ENCODE measurements at places on chromosomes 12 and 14.

- no peak for DNase-seq
Observed at GRCh38 chr14:92426237-92426636, 87.3 kb upstream of the RIN3 start.

DNA sequence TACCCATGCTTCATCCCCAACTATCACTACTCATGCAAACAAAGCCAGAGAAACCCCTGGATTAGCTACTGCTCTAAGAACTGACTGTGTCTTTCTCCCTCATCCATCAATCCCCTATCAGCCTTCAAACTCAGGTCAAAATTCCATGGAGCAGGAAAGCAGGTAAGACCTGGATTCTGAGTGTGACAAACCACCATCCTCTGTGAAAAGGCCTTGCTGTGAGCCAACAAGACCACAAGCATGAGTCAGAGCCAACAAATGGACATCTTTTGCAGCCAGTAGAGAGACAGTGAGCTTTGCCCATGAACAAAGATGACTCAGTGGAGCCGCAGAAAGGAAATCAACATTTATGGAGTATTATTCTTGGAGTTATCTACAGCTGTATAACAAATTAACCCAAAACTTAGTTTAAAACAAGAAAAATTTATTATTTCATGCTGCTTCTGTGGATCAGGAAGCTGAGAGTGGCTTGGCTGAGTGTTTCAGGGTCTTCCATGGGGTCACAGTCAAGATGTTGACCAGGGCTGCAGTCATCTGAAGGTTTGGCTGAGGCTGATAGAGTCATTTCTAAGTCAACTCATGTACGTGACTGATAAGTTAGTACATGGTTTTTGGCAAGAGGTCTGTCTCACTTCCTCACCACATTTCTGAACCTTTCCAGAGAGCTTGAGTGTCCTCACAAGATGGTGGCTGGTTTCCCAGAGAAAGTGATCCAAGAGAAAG is 61.1 kb downstream of the PITPNM2 start:
- DNase-seq = no peak

DNA sequence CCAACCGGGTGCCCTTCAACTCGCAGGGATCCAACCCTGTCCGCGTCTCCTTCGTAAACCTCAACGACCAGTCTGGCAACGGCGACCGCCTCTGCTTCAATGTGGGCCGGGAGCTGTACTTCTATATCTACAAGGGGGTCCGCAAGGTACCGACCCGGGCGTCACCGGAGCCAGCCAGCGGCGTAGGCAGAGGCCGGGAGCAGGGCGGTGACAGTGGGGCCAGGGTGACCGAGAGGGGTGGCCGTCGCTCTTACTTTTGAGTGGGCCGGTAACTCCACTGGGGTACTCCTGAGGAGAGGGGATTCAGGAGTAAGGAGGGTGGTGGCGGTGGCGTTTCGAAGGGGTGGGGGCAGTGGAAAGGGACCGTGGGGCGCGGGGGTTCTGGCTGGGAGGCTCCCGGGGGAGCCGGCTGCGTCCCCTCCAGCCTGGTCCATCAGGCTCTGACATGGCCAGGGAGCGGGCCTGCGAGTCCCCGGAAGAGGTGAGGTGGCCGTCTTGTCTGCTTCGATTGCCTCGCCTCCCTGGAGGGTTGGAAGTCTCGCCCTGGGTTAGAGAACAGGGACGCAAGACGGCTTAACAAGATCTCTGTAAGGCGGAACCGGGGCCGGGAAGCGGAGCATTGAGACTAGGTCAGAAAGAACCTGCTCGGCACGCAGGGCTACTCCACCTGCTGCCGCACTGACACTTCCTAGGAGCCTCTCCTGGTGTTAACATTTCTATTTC is 491 bp downstream of the WDR20 start:
- peak; percentile 4 for DNase-seq

GRCh38 chr12:9449181-9449580 is 158.5 kb downstream of the KLRB1 start:
- DNase-seq = no peak

- DNase-seq = no peak
Observed at GRCh38 chr14:37251775-37252174, 54.0 kb downstream of the MIPOL1 start.

- peak; percentile 77 for DNase-seq
Observed at GRCh38 chr12:10211940-10212738, 538 bp upstream of the GABARAPL1 start.

DNA sequence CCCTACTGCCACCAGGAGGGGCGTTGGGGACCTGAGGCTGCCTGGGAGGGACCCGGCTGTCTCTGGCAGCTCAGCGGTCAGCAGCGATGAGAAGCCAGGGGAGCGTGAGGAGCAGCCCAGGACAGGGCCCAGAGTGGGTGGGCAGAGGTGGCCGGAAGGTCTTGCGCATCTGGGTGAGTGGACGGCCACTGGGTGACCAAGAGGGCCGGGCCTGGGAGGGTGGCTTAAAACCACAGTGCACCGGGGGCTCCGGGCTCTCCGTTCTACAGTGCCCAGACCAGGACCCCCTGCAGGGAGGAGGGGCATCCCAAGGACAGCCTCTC is 10.0 kb downstream of the INF2 start:
- no peak for DNase-seq

DNA sequence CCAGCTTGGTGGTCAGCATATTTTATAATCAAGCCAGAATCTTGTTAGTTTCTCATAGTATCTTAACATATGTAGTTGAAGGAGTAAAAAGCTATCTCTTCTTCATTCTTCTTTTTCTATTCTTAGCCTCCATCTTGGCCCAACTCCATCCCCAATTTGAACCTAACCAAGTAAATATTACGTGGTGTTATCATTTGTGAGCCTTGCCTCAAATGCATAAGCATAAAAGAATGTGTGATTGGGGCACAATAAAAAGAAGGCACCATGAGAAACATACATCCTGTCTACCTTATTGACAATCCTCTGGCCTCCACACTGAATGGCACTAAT is 181.4 kb upstream of the BMP4 start:
- no peak for DNase-seq

- DNase-seq = no peak
Observed at GRCh38 chr12:26292596-26292995, 97.2 kb downstream of the SSPN start.

DNA sequence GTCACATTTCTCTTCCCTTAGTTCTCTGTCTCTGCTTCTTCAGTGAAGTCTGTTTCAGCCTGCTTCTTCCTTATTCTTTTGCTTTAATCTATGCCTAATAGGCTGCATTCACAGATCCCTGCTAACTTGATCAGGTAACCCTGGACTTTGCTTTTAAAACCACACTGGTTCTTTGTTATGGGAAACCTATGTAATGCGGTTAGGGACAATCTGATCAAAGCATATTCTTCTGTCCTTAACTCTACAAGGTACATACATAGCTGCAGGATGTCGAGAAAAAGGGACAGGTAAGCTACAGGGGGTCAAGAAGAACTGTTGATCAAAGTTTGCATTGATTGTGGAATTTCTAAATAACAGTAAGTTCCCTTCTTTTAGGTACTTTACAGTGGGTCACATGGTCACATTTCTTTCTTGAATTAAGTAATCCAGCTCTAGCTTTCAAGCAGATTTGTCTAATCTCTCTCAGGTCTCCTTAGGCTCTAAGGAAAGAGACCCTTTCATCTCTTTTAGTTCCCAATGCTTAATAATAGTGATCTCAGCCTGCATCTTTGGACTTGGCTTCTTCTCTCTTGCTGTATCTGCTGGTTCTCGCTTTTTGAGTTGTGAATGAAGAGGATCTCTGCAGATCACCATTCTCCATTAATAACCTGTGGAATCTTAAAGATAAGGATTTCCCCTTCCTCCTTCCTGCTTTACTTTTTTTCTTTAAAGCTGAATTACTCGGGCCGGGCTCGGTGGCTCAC is 3.8 kb downstream of the COPZ1 start:
- DNase-seq = no peak

- DNase-seq = no peak
Observed at GRCh38 chr12:53530061-53530460, 22.8 kb upstream of the NPFF start.

DNA sequence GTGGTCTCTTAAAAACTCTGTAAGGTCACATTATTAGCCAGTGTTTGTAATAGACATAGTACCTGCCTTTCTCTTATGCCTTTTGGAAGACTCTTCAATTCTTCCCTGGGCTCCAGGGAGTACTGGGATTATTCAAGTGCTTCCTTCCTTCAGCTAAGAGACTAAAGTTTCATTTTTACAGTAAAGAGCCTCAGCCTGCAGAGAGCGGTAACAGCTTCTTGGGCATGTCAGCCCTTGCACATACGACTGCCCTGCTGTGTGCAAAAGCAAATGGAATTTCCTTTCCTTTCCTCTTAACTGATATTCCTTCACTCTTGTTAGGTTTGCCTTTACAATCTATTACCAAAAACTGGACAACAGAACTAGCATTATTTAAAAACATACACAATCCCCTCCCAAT is 32.9 kb upstream of the AMIGO2 start:
- DNase-seq = no peak

DNA sequence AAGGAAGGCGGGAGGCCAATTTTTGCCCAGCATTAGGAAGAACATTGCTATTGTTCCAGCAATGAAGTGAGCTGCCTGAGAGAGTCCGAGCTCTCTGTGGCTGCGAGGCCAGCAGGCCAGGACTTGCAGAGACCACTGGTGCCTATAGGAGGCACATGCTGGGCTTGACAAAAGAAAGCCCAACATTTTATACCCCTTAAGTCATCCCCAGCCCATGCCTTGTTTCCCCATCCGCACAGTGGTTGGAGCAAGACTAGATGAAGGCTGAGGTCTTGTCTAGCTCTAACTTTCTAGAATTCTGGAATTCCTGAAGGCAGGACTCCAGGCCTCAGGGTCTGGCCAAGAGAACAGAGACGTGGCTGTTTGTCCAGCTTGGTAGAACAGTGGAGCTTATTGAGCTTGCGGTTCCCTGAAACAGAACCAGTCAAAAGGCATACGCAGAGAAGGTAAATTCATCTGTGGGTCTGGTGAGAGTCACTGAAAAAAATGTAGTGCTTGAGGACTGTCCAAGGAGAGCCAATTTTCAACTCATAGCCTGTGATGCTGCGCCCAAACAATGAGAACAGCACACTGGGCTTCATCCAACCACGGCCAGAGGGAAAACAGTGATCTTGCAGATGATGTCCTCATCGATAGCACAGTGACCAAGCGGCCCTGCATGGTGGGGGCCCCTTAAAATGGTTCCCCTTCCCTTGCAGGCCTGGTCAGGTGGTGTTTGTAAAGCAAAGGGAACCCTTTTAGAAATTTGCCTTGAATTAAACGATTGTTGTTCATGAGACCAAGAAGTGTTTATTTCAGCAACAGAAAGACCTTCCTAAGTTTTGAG is 27.1 kb upstream of the COL2A1 start:
- no peak for DNase-seq

GRCh38 chr14:101026341-101026740 is 122.8 kb upstream of the RTL1 start:
- no peak for DNase-seq

- DNase-seq = no peak
Observed at GRCh38 chr12:42587601-42588523, 1.7 kb downstream of the PRICKLE1 start.

GRCh38 chr14:23601424-23601823 is 22.8 kb upstream of the JPH4 start:
- no peak for DNase-seq

DNA sequence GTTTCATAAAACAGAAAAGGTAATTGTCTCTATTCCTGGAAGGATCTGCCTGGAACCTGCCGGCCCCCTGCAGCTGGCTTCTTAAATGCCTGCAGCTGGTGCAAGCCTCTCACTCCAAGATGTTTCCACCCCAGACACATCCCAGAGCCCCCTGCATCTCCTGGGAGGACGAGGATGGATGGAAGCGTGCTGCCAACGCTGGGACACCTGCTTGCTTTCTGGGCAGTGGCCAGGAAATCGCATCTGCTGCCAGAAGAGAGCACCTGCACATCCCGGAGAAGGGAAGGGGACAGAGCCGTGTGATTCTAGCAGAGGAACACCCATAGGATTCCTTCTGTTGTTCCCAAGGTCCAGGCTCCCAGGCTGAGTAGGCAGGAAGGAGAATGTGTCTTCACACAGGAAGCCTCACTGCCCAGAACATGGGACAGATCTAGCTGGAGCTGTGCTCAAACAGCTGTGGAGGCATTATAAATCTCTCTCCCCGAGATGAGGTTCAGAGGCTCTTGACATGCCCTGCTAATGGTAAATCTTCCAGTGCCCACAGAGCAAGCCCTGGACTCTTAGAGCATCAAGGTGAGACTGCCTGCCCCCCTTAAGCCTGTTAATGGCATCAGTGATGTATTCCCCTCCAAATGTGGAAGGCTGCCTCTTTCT is 138.8 kb upstream of the MAP1LC3B2 start:
- no peak for DNase-seq

DNA sequence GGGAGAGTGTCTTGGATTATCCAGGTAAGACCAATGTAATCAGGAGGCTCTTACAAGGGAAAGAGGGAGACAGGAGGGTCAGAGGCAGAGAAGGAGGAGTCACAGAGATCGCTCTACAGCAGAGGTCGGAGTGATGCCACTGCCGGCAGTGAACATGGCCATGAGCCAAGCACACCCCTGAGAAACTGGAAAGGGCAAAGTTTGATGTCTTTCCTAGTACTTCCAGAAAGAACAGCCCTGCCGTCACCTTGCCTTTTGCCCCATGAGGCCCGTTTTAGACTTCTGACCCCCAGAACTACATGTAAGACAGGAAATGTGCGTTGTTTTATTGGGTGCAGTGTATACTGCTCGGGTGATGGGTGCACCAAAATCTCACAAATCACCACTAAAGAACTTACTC is 133.7 kb downstream of the CALM1 start:
- DNase-seq = no peak

DNA sequence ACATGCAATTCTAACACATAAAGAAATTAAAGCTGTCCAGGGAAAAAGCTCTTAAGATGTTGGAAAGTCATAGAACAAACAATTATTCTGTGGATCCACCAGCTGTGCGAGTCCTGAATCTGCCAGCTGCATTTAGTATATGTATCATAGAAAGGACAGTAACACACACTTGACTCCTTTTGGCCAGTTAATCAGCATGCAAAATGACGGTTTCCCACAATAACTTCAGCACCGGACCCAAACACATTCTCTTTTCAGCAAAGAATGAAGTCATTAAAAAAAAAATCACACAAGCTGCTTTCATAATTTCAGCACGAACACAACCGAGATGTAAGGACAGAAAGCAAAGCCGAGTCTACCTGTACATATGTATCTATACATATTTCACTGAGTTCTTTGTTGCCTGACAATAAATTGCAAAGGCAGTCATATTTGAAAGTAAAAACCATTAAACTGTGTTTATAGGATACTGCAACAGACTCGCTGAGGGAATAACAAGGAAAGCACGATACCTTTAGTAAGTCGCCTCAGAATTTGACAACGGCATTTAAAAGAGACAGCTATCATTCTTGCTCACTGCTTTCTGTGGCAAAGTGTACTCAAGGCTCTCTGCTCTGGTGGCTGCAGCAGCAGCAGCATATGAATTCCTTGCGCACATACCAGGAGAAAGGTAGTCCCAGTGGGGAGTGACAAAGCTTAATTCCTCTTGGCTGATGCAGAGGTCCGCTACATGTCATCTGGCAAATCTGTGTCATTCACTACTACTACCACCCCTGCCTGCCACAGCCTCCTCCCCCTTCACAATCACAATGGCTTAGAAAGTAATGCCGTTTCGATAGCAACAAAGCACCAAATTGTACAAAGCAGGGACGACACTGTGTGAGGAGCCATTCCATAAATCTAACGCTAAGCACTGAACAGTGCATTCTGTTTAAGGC is at the start of gene GRIP1:
Gene GRIP1, minus strand, starts transcription at position 739 of the 938 bp plus-strand sequence. Its CDS starts 172 bp downstream, at position 567.
- no peak for DNase-seq

GRCh38 chr14:83559721-83560120 is 1970.2 kb upstream of the FLRT2 start:
- no peak for DNase-seq
